ENCODE measurements at places on chromosomes 1 and 21.

GRCh38 chr1:34847094-34847493 lies 12.5 kb downstream of the SMIM12 start:
- no peaks in the 10 kb centered on the region for H3K27me3 ChIP-seq
- DNase-seq: no peak
- no peak overlapping the region for H3K4me3 ChIP-seq
- H3K36me3 ChIP-seq: no peaks in the 10 kb centered on the region
- peaks cover 86% of the 10 kb centered on the region for H3K4me1 ChIP-seq

- no peaks in the 10 kb centered on the region for H3K27me3 ChIP-seq
- peaks cover 78% of the 10 kb centered on the region for H3K36me3 ChIP-seq
- no peak overlapping the region for H3K27ac ChIP-seq
- H3K4me3 ChIP-seq: no peak overlapping the region
- no peak for DNase-seq
Measured at GRCh38 chr1:3633344-3634058, 8.7 kb downstream of the TPRG1L start.

GRCh38 chr1:212782422-212783154 lies 9.0 kb downstream of the NSL1 start:
- H3K4me3 ChIP-seq: no peak overlapping the region
- DNase-seq: no peak
- H3K27me3 ChIP-seq: no peaks in the 10 kb centered on the region
- H3K36me3 ChIP-seq: peaks cover 18% of the 10 kb centered on the region
- no peaks in the 10 kb centered on the region for H3K4me1 ChIP-seq
- H3K27ac ChIP-seq: no peak overlapping the region

- H3K4me1 ChIP-seq: no peaks in the 10 kb centered on the region
- no peak overlapping the region for H3K4me3 ChIP-seq
- H3K36me3 ChIP-seq: no peaks in the 10 kb centered on the region
- DNase-seq: no peak
- H3K27ac ChIP-seq: no peak overlapping the region
- no peaks in the 10 kb centered on the region for H3K27me3 ChIP-seq
Measured at GRCh38 chr1:220906561-220907334, 27.5 kb downstream of the HLX start.

GRCh38 chr21:25456672-25457071 lies 150.6 kb downstream of the MRPL39 start:
- DNase-seq: no peak
- H3K27ac ChIP-seq: no peak overlapping the region
- no peaks in the 10 kb centered on the region for H3K27me3 ChIP-seq
- H3K36me3 ChIP-seq: no peaks in the 10 kb centered on the region

DNA sequence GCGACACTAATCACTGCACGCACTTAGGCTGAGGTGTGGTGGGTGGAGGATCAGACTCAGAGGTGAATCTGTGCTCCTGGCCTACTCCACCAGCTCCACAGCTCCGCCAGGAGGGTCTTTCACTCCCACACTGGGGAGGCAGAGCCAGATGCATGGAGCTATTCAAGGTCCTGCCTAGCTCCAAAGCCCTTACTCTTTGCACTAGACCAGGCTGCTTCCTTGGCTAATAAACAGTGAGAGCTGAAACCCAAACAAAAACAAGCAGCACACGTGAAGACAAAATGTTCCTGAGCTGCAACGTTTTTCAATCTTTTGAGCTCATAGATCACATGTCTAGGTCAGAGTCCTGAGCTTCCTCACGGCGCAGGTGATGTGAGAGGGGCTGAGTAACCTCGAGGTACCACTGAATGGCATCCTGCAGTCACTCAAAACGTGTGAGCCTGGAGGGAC lies 19.2 kb downstream of the CAPZB start:
- no peak for DNase-seq
- H3K36me3 ChIP-seq: no peaks in the 10 kb centered on the region
- H3K4me1 ChIP-seq: no peaks in the 10 kb centered on the region
- H3K27me3 ChIP-seq: no peaks in the 10 kb centered on the region
- no peak overlapping the region for H3K27ac ChIP-seq

- DNase-seq: no peak
- peaks cover 26% of the 10 kb centered on the region for H3K4me1 ChIP-seq
- no peaks in the 10 kb centered on the region for H3K36me3 ChIP-seq
- no peaks in the 10 kb centered on the region for H3K27me3 ChIP-seq
Measured at GRCh38 chr1:212158912-212159796, 123.6 kb downstream of the DTL start.

DNA sequence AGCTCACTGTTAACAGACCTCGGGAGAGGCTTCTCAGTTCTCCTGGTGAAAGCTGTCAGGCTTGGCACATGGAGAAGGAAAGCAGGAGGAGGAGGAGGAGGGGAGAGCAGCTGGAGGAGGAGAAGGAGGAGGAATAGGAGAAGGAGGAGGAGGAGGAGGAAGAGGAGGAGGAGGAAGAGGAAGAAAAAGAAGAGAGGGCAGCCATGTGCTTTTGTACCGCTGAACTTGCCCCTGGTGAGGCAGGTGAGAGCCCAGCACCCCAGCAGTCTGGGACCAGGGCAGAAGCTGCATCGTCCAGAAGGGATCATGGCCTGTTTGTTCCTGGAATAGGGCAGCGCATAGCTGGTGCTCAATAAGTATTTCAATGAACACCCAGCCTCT lies 21.3 kb upstream of the GRHL3 start:
- no peaks in the 10 kb centered on the region for H3K27me3 ChIP-seq
- no peak overlapping the region for H3K27ac ChIP-seq
- no peak for DNase-seq
- H3K4me3 ChIP-seq: no peak overlapping the region

GRCh38 chr1:189499736-189500135 lies 977.9 kb downstream of the BRINP3 start:
- no peaks in the 10 kb centered on the region for H3K4me1 ChIP-seq
- H3K4me3 ChIP-seq: no peak overlapping the region
- no peak overlapping the region for H3K27ac ChIP-seq
- DNase-seq: no peak

GRCh38 chr21:45741691-45742090 lies 98.2 kb downstream of the PCBP3 start:
- no peaks in the 10 kb centered on the region for H3K4me1 ChIP-seq
- no peak for DNase-seq
- H3K4me3 ChIP-seq: no peak overlapping the region
- no peaks in the 10 kb centered on the region for H3K27me3 ChIP-seq
- H3K36me3 ChIP-seq: no peaks in the 10 kb centered on the region
- H3K27ac ChIP-seq: no peak overlapping the region

- H3K27me3 ChIP-seq: no peaks in the 10 kb centered on the region
- no peak overlapping the region for H3K27ac ChIP-seq
- no peaks in the 10 kb centered on the region for H3K36me3 ChIP-seq
- no peaks in the 10 kb centered on the region for H3K4me1 ChIP-seq
Measured at GRCh38 chr1:81590171-81590570, 210.6 kb upstream of the ADGRL2 start.

- no peaks in the 10 kb centered on the region for H3K27me3 ChIP-seq
- peaks cover 6% of the 10 kb centered on the region for H3K4me1 ChIP-seq
- no peak for DNase-seq
- H3K27ac ChIP-seq: no peak overlapping the region
- H3K36me3 ChIP-seq: no peaks in the 10 kb centered on the region
- no peak overlapping the region for H3K4me3 ChIP-seq
Measured at GRCh38 chr1:163066686-163067085, 2.5 kb upstream of the RGS4 start.

DNA sequence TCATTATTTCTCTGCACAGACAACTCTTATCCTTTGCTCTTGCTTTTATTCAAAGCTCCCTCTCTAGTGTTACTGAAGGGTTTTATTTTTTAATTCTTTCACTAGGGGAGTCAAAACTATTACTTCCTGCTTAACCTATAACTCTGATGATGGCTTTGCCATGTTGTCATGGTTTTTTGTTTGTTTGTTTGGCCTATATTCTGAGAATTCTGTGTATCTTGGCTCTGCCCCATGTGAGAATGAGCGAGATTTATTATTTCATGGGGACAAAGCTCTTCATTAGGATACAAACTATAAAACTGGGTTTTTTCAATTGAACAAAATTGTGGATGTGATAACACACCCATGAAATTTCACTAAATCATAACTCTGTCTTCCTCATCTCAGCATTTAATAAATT lies 190.5 kb upstream of the C1orf105 start:
- no peaks in the 10 kb centered on the region for H3K4me1 ChIP-seq
- H3K27ac ChIP-seq: no peak overlapping the region
- no peaks in the 10 kb centered on the region for H3K36me3 ChIP-seq
- no peak for DNase-seq

DNA sequence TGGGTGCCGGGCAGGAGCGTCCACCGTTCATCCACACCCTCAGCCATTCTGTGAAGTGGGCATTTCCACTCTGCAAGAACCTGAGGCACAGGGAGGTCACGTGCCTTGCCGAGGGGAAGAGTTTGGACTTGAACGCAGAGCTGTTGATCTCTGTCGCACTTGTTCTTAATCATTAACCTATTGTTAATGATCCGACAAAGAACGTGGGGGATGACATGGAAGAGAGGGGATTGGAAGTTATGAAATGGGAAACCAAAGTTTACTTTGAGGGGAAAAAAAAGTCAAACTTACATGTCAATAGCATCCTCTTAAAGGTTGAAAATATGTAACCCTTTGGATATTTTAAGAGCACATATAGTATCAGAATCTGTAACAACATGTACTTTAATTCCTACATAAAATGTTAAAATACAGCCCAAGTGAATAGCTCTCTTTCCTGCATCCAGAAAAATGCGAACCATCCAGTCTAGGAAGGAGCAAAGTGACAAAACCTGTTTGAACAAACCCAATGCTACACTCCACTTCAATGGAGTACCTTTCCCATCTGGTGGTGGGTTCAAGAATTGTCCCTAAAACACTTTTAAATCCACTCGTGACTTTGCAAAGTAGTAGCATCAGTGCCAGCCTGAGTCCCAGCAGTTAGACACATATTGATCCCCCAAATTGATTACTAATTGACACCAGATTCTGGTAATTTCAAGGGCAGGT lies 75.5 kb downstream of the SETD4 start:
- no peak overlapping the region for H3K27ac ChIP-seq
- H3K36me3 ChIP-seq: no peaks in the 10 kb centered on the region
- no peak overlapping the region for H3K4me3 ChIP-seq
- H3K27me3 ChIP-seq: no peaks in the 10 kb centered on the region
- DNase-seq: no peak

DNA sequence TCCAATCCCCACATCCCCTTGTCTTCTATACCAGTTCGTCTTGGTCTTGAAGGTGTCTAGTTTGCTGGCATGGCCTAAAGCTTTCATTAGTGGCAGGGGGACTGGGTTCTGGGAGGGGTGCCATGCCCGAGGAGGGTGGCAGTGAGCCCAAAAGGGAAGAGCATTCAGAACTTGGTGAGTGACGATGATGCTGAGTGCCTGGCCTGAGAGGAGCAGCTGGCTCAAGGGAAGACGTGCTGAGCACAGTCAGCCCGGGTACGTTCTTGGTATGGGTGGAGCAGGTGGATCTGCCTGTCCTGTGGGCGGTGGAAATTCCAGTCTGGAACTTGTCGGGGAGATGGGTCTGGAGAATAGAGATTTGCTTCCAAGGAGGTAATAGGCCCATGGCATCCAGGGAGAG lies 4.6 kb downstream of the FDPS start:
- H3K27ac ChIP-seq: no peak overlapping the region
- no peak overlapping the region for H3K4me3 ChIP-seq
- DNase-seq: no peak

DNA sequence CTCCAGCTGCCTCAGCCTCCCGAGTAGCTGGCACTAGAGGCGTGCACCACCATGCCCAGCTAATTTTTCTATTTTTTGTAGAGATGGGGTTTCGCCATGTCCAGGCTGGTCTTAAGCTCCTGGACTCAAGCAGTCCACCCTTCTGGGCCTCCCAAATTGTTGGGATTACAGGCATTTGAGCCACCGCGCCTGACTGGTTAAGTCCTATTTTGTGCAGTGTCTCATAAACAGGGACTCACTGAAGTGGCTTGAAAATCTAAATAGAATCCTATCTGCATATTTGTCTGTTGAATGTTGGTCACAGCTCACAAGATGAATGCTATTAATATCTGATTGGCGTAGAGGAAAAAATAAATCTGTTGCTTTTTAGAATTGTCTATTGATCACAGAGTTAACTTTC lies 5.9 kb upstream of the CHAF1B start:
- no peak for DNase-seq
- no peaks in the 10 kb centered on the region for H3K27me3 ChIP-seq
- peaks cover 31% of the 10 kb centered on the region for H3K36me3 ChIP-seq
- H3K4me1 ChIP-seq: no peaks in the 10 kb centered on the region

- H3K27ac ChIP-seq: peak overlapping the region; percentile 74
- DNase-seq: no peak
- peaks cover 37% of the 10 kb centered on the region for H3K4me1 ChIP-seq
Measured at GRCh38 chr1:94801919-94802546, 18.1 kb upstream of the SLC44A3 start.

GRCh38 chr1:160542303-160542945 lies 19.4 kb upstream of the SLAMF6 start:
- H3K36me3 ChIP-seq: no peaks in the 10 kb centered on the region
- no peak for DNase-seq
- H3K4me3 ChIP-seq: no peak overlapping the region
- no peaks in the 10 kb centered on the region for H3K4me1 ChIP-seq

- no peaks in the 10 kb centered on the region for H3K4me1 ChIP-seq
- H3K36me3 ChIP-seq: peaks cover 18% of the 10 kb centered on the region
- H3K4me3 ChIP-seq: no peak overlapping the region
- no peak overlapping the region for H3K27ac ChIP-seq
- no peak for DNase-seq
- H3K27me3 ChIP-seq: no peaks in the 10 kb centered on the region
Measured at GRCh38 chr1:214354440-214355148, 73.6 kb downstream of the SMYD2 start.

DNA sequence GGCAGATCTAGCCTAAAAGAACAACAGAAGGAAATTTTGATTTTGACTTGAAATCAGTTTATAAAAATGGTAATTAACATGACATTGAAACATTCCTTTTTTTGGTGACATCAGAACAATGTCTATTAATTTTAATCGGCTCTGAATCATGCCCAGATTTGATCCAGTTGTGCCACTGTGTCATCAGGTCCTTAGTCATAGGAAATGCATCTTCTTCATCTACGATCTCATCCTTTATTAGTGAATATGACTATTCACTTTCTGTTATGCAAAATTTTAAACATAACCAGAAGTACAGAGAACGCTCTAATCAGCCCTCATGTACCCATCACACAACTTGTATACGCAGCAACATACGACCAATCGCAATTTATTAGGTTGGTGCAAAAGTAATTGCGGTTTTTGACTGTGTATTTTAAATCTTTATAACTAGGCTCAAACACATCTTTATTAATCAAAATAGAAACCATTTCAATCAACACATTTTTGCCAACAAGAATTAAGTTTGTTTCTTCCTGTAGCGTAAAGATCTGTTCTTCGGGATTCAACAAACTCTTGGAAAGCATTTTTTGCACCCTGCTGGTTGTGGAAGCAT lies 40.3 kb upstream of the TLR5 start:
- H3K4me1 ChIP-seq: peaks cover 3% of the 10 kb centered on the region
- H3K36me3 ChIP-seq: no peaks in the 10 kb centered on the region
- H3K27ac ChIP-seq: no peak overlapping the region
- H3K27me3 ChIP-seq: no peaks in the 10 kb centered on the region
